Activated CD4-positive, alpha-beta T cell treated with anti-CD3 and anti-CD28 coated beads, Interleukin-2, amount 50 U/mL, for 48 hours (primary cell): ENCODE measurements at places on chromosomes 5 and 9.
A peak's percentile ranks its signal among the peaks of the same experiment; 100 is the strongest.

GRCh38 chr9:83937861-83938455, 16.7 kb upstream of the KIF27 start:
- no peak for DNase-seq

DNA sequence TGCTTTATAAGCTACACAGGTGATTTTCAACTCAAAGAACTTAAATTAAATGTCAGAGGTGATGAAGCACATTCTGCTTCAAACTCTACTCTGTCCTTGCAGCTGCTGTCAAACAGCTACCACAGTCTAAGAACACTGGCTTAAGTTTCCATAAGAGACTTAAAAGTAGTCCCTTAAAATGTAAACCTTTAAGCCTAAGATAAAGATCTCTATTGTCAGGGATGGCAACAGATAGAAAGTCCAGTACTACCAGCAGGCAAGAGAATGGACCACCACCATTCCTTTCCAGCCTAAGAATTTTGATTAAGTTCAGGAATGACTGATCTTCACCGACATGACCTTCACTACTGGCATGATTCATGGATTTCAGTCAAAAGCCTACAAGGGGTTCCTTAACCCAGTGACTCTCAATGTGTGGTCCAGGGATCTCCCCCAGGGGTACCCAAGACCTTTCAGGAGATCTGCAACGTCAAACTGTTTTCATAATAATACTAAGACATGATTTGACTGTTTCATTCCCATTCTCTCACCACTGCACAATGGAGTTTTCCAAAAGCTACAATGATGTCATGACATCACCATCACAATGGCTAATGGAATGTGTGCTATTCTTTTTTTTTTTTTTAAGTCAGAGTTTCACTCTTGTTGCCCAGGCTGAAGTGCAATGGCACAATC, 41.1 kb upstream of the PLPP6 start:
- no peak for DNase-seq

- no peak for DNase-seq
Observed at GRCh38 chr5:73983644-73984043, 357.6 kb downstream of the ARHGEF28 start.

DNA sequence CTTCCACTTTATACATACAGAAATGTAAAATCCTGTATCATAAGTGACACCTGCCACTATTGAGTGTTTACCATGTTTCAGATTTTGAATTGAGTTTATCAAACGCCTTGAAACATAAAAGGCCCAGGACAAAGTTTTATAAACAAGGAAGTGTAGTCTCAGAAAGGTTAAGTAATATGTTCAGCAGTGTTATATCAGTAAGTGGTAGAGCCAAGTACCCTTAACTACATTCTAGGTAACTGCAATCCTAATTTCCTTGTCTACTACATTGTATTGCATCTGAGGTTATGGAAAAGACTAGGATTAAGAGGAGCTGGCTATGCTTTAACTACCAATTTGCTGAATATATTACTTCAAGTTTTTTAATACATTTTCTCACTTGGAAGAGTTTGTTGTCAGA, 641.6 kb downstream of the LRRC70 start:
- no peak for DNase-seq

DNA sequence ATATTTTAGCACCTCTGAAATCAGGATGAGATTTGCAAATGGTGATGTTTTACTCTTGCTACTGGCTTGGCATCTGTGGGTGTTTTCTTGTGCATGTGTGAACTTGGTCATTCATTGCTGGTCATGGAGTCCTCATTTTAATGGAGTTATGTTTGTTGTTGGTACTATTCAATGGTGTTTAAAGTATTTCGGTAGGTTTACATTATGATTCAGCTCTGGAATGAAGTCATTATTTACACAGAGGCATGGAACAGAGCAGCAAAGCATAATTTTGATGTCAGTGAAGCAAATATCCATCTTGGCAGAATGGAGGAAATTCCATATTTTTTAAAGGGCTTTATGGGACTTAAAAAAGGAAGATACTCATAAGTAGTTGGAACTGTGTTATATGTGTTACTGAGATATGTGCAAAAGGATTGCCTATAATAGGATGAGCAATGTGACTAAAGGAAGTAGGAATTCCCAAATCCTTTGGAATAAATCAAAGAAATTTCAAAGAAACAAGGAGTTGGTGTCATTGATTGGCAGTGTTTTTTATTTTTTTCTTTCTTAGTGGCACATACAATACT, 147.4 kb downstream of the ACTBL2 start:
- no peak for DNase-seq

DNA sequence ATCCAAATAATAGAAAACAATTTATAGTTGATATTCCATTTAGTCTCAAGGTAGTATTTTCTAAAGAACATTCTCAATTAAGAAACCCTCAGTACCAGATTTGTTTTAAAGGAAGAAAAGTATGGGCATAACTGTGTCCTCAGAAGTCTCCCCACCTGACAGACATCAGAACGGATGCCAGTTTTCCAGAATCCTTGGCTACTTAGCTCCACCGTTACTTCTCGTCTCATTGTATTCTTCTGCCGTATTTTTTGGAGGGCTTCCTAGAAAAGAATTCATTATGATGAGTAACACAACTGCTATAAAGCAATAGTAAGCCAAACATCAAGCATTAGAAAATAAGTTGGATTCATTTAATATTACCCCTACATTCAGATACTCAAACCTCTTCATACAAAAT, 67.8 kb downstream of the DROSHA start:
- DNase-seq, result no peak

- no peak for DNase-seq
Observed at GRCh38 chr5:131363811-131364506, 100.1 kb downstream of the CDC42SE2 start.

DNA sequence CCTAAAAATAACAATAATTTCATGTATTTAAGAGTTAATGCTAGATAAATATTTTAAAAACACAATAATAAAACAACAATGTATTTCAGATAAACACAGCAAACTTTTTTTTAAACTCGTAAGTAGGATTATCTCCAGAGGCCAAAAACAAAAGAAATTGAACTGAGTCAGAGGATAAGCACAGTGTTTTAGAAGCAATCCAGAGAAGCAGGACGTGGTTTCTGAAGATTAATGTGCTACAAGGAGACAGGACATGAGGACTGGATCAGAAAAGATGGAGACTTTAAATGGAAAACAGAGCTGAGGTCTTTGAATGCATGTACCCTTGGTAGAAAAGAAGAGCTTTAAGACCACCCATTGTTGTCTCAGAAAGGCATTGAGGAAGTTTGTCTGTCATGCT, 491.2 kb upstream of the TLE4 start:
- DNase-seq, result no peak

DNA sequence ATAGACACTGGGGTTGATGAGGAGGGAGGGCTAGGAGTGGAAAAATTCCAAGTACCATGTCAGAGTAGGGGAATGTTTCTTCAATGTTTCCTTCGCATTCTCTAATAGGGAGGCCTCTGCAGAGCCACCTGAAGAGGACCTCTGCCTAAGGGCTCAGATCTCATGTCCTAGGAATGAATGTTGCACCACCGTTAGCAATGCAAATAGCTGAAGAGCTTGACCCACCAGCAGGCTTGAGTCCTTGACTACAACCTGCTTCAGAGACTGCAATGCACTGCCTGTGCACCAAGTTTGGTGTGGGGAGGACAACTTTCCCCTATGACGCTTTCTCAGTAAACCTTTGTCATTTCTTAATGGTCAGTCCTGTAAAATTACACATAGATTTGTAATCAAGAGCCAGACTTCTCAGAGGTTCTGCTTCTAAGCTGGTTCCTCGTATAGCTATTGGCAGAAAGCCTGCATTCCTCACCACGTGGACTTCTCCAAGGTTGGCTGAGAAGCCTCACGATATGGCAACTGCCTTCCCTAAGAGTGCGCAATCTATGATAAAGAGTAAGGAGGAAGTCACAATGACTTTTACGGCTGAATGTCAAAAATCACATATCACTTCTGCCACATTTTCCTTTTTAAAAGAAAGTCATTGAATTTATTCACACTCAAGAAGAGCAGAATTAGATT, 600.7 kb upstream of the PTGER4 start:
- DNase-seq, result no peak

DNA sequence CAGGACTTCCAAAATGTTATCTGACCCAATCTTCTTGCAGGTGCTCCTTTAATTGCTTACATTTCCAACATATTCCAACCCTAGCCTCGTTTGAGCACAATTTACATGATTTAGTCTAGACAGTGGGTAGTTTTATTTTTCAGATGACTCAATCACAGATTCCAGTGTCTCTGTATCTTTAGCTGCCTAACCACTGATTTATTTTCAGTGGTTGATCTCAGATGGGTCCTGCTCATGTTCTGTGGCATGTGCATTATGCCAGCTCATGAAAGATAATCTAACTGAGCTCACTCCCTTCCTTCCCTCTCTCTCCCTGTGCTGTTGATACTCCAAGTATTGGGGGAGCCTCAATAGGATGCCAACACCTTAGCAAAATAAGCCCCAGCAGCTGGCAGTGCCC, 106.1 kb upstream of the ICE1 start:
- DNase-seq, result no peak

- DNase-seq, result no peak
Observed at GRCh38 chr5:150394912-150395687, 17.6 kb downstream of the CD74 start.

DNA sequence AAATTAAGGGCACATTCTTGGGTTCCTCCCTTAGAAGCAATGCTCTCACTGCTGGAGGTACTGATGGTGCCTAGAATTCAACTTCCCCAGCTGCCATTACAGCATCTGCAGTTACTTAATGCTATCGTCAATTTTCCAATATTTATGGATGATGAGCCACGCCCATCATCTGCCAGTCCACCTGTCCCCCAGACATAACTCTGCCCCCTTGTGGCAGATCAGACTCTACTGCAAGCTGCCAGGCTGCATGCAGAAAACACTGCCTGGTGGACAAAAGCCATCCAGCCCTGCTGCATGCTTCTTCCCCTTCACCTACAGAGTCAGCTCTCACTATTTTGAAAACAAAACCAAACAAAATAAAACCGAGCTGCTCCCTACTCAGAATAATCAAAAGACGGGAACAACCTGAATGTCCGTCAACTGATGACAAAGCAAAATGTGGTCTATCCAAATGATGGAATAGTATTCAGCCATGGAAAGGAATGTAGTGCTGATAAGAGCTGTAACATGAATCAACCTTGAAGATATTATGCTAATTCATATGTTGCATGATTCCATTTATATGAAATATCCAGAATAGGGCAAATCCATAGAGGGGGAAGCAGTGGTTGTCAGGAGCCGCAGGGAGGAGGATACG, 66.4 kb downstream of the RETREG1 start:
- DNase-seq, result peak; percentile 35

GRCh38 chr9:69134412-69134811, 39.7 kb upstream of the TJP2 start:
- DNase-seq, result no peak

DNA sequence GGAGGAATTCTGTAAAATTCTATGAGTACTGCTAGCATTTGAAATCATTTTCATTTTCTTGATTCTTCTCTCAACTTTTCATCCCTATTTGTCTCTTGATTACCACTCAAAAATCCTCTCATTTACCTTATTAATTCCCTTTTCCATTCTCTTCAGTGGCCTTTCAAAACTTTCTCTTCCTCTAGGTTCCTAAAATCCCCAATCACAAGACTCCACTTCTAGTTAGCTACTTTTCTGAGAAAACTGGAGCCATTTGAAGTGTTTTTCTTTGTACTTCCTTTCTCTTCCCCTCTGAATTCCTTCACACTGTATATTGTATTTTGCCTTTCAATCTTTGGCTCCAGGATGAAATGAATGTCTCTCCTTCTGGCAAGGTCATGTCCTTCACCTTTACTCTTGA, 61.3 kb upstream of the NR4A3 start:
- no peak for DNase-seq

DNA sequence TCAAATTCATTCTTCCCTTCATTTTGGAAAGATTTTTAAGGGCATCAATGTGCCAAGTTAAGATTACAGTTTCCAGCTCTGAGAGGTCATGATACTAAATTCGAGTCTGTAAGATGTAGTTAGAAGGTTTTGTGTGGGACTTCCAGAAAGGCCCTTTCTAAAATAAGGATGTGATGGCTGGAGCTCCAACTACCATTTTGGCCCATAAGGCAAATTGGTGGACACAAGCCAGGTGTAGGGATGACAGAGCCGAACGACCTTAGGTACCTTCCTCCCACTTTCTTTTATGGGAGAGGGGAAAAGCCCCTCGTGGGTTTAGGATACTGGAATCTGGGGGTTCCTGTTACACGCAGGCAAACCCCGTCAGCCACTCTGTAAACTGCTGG, 54.3 kb upstream of the PTPDC1 start:
- no peak for DNase-seq

DNA sequence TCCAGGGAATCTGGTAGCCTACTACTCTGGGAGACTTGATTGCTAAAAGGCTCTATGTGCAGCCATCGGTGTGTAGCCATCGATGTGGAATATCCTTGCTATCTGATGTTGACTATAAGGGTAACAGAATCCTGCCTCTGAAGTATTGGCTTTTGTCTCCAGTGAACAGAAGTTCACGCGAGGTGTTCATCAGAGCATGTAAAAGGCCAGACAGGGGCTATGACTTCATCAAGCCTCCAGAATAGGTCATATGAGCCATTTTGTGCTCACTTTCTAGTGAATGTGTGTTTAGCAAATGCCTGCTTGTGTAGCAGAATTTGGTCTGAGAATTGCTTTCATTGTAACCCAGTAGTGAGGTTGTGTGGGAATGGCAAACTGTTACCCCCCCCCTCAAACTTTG, 66.8 kb upstream of the RAD23B start:
- DNase-seq, result no peak

DNA sequence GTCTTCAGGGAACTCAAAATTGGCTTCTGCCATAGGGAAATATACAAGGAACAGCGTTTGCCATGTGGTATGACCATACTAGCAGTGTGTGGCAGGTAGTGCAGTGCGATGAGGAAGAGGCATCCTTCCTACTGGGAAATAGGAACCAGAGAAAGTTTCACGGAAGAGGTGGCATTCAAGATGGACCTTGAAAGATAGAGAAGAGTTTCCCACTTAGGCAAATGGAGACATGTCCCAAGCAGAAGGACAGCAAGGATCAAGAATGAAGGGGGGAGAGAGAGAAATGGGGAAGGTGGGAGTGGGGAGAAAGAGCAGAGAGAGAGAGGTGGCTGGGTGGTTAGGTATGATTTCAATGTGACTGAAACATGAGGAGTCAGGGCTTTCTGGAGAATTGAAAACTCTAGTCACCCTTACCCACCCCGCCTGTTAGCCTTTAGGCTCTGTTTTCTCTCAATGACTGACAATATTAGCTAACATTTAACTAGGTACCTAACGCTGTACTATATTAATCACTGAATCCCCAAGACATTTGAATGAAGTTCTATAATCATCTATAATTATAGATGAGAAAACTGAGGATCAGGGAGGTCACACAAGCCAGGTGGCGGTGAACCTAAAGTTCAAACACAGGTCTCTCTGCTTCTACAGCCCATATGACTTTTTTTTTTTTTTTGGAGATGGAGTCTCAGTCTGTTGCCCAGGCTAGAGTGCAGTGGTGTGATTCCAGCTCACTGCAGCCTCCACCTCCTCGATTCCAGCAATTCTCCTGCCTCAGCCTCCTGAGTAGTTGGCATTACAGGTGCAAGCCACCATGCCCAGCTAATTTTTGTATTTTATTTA, 171.3 kb downstream of the NR3C1 start:
- DNase-seq, result no peak

- no peak for DNase-seq
Observed at GRCh38 chr5:171980792-171981191, 25.6 kb downstream of the FBXW11 start.

- no peak for DNase-seq
Observed at GRCh38 chr9:134204991-134205578, 40.7 kb upstream of the RNU6ATAC start.

GRCh38 chr5:98489021-98489420, 284.4 kb upstream of the RGMB start:
- DNase-seq, result no peak

- DNase-seq, result peak; percentile 43
Observed at GRCh38 chr5:157116483-157116954, 7.7 kb upstream of the HAVCR2 start.
